ENCODE measurements at places on chromosomes 3 and 15. TPM values are rescaled to one million over a fixed set of nuclear protein-coding genes. Genes with fewer than 3 reads are reported as not detected.

DNA sequence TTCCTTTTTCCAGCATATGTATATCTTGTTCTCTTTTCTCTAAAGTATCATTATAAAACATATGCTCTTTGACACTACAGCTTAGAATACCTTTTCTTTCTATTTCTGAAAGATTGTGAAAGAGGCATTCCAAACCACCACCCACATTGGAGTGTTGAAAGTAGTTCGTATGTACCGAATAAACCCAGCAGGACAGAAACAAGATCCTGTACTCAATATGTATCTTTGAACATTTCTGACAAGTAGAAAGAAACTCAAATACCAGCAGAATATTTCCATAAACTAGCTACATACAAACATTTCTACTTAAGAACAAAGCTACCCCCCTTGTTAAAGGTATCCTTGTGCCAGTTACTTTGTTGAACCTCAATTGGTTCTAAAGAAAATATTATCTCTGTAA lies 415.3 kb upstream of the ALCAM start:
- no peak for DNase-seq

GRCh38 chr3:57160076-57160764 lies 4.9 kb downstream of the IL17RD start:
- no peak for DNase-seq

- no peak for DNase-seq
Measured at GRCh38 chr15:74620636-74621545, 5.3 kb downstream of the CLK3 start.

The GSK3B gene
- 43.7 TPM for total RNA-seq

- no peak for DNase-seq
Measured at GRCh38 chr3:189554868-189555557, 76.2 kb upstream of the TP63 start.

DNA sequence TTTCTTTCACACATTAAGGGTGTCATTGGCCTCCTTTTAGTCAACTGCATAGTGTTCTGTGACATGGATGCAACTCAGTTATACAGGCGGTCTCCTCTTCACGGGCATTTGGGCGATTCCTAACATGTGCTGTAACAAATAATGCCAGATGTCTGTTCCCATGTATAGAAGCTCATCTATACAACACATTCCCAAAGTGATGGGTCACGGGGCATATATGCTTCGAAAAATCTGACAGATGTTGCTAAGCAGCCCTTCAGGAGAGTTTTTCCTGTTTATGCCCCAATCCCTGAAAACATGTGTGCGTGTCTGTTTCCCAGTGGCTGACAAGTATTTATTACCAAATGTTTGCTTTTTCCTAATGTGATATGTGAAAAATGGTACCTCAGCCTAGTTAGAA lies 25.8 kb downstream of the LRRK1 start:
- no peak for DNase-seq

The CCR3 gene
- not detected for total RNA-seq

The KLHL40 gene
- total RNA-seq: not detected

GRCh38 chr3:50127251-50127691 lies 27.9 kb upstream of the SEMA3F start:
- DNase-seq: no peak

DNA sequence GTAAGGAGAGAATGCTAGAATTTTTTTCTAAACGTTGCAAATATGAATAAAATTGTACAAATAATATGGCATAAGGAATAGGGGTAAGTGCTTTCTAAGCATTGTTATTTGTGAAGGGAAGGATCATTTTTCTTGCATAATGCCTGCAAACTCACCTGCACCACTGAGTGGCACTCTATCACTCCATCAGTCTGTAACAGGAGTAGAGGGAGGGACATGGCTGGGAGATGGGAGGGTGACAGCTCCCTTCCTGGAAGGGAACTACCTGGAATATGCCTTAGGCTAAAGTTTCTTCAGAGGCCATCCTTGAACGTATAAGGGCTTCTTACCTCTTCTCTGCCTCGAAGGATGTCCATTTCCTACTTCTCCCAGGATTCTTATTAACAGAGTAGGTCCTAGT lies 3.0 kb downstream of the NAALADL2 start:
- DNase-seq: no peak

- DNase-seq: no peak
Measured at GRCh38 chr15:27028858-27029477, 58.0 kb downstream of the GABRG3 start.

GRCh38 chr15:58015565-58015964 lies 49.9 kb downstream of the ALDH1A2 start:
- no peak for DNase-seq

DNA sequence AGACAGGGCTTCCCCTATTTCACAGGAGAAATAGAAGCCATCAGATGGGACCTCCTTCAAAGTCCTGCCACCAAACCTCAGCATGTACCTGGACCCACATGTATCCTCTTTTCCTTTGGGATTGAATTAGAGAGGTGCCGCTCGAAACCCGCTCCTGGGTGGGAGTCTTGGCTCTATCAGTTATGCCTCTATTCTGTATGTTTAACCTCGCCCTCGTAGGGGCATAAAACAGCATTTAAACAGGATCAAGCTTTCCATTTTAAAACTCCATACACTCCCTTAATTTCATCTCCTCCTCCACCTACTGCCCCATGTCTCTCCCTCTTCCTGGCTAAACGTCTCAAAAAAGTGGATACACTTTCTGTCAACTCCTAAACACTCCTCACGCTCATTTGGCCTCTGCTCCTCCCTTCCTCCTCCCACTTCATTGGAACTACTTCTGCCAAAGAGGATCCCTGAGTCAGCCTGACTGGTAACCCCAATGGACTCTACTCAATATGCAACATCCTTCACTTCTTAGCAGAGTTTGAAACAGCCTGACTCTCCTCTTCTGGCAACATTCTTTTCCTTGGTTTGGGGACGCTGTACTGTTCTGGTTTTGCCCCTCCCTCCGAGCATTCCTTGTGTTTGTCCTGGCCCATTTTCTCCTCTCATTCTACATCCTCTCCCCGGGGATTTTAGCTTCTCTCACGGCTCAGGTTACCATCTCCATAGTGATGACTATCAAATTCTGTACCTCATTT lies 23.0 kb upstream of the MUC20 start:
- DNase-seq: no peak
